ENCODE measurements at places on chromosomes 12 and 14.

DNA sequence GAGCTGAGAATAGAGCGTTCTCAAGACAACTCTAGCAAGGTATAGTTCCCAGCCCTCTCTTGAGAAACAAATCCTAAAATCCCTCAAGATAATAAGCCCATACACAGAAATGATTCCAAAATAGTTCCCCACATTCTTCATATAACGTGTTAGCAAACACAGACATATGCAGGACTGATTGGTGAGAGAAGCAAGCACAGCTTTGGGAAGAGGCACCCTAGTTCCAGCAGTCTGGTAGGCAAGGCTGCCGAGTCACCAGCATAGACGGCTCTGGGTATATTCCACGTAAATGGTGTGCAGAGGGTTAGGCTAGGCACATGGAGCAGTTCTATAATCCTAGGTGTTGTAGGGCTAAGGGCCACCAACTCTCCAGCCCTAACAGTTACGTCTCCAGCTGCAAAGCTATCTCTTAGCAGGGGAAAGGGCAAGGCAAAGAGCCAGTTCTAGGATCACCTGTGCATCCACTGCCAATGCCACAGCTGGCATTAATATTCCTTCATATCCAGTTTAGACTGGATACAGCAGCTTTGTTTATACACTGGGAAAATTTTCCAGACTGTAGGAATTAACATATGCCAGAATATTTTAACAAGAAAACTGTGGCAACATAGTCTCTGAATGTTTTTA is 52.9 kb downstream of the SH2B3 start:
- DNase-seq, result no peak

DNA sequence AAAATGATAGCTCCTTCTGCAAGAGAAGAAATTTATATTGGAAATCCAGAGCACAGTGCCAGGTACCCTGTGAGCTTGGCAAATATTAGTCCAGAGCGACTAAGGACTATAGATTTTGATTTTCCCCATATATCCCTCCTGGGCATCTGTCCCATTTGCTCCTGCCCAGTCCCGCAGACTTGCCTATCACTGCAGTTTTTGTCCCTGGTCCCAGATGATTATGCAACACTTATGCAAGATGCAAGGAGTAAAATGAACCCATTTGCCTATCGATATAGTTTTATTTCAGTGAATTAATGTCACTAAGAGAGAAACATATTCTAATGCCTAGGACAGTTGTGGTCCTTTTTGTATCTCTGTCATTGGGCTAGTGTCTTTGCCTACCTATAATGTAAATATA is 215.9 kb upstream of the BMP4 start:
- DNase-seq, result no peak

GRCh38 chr12:79351251-79351650 is 339.5 kb downstream of the PAWR start:
- no peak for DNase-seq

- no peak for DNase-seq
Measured at GRCh38 chr14:74527736-74528280, 34.2 kb downstream of the ISCA2 start.

DNA sequence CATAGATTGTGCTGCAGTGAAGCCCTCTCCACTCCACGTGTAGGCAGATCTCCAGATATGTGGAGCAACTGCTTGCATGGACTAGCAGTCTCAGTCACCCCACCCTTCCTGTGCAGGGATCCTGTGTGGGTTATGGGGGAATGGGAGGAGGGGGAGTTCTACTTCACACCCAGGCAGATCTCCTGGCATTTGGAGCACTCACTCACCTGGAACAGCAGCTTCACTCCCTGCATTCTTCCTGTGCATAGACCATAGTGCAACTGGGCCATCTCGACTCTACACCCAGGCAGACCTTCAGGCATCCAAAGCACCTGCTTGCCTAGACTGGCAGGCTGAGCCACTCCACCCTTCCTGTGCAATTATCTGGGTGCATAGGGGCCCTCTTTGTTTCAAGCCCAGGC is 96.0 kb upstream of the PCED1B start:
- no peak for DNase-seq

GRCh38 chr12:70948976-70949336 is 28.4 kb upstream of the PTPRR start:
- DNase-seq, result no peak

DNA sequence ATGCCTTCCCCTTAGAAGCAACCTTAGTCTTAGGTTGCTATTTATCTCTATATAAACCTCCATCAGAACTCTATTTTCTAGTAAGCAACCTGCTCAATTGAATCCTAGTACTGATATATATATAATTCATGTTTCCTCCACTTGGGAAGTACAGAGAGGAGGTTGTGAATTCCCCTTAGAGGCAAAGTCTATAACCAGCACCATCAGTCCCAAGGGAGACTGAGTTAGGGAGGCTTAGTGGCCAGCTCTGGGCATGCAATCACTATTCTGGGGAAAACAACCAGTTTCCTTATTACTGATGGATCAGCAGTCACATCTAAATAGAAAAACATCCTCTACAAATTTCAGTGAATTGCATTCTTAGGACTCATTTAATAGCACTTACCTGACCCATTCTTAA is 489.1 kb downstream of the RMST start:
- DNase-seq, result no peak

DNA sequence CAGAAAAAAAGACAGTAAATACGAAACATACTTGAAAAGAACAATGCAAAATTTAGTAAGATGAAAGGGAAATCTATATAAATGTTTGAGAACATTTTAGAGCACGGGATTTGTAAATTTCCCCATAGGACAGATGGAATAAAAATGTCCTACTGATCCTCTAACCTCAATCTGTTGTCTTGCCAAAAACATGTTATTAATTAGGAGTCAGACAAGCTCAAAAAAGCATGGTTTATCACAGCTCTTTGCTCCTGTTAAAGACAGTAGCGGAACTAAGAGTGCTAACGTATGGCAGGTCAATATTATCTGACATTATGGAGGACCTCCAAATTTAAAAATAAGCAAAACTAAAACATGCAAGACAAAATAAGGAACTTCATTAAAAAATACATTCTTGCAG is 12.9 kb downstream of the GMFB start:
- no peak for DNase-seq

DNA sequence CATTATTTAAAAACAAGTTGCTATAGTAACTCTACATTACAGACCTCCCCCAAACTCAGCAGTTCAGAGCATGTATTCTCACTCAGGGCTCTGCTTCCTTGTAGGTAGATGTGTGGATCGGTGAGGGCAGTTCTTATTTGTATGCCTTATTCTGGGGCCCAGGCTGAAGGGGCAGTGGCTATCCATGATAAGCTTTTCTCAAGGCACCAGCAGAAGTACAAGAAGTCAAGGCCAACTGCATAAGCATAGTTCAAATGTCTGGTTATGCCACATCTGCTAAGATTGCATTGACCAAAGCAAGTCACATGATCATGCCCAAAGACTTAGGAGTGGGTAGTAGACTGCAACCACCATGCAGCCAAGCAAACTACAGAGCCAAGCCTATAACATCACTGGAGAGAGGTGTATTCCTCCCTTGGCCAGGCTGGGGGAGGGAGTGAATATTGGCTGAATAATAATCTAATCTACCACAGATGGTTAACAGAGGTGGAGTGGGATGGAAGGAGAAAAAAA is 4.6 kb downstream of the PSEN1 start:
- no peak for DNase-seq

DNA sequence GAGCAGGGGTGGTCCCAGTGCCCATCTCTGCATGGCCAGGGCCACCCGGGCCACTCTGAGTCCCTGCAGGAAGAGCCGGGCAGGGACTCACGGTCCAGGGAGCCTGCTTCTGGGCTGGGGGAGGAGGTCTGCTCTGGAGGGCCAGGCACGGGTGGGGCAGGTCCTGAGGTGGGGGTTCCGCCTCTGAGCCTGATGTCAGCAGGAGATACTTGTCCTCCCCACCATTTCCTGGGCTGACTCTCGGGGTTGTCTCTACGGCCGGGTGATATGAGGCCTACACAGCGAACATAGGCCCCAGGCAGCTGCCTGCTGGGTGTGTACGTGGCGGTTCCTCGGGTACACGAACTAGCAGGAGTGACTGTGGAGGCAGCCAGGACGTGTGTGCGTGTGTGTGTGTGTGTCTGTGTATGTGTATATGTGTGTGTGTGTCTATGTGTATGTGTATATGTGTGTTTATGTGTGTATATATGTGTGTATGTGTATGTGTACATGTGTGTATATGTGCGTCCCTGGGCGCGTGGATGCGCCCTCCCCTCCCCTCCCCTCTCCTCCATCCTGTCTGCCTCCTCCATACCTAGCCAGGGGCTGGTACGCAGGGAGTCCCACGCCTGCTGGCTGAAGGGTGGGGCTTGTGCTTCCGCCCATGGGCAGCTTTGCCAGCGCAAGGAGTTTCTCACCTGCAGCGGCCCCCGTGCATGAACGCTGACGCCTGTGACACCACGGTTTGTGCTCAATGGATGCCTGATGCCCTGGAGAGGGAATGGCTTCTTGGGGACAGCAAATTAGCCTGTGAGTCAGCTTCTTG is 30.4 kb upstream of the TRAF3 start:
- DNase-seq, result no peak

GRCh38 chr14:81311141-81311540 is 89.0 kb downstream of the STON2 start:
- no peak for DNase-seq

DNA sequence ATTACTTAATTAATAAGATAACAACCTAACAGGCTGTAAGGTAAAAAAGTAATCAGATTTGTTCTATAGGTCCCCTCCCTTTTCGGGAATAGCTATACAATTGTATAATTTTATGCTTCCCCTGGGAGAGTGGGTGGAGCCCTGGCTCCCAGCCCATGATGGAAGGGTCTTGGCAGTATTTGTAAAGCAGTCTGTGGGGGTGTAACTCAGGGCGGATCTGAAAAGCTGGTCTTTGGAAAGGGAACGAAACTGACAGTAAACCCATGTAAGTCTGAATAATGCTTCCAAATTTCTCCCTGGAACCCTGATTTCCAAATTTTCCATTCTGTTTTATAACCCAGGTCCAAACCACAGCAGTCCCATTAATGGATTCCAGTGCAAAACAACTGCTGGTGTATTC is 110.4 kb downstream of the DAD1 start:
- DNase-seq, result no peak

DNA sequence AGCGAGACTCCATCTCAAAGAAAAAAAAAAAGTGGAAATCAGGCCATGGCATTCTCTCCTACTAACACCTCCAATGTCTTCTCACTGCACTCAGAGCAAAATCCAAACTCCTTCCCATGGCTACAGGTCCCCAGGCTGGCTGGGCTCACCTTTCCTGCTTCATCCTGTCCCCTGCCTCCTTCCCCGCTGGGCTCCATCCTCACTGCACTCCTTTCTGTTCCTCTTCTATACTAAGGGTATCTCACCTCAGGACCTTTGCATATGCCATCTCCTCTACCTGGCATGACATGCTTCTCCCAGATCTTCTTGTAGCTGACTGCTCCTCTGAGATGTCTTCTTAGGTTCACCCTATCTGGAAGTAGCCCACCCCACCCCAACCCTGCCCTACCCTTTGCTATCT is 111.1 kb downstream of the DPF3 start:
- DNase-seq, result no peak

DNA sequence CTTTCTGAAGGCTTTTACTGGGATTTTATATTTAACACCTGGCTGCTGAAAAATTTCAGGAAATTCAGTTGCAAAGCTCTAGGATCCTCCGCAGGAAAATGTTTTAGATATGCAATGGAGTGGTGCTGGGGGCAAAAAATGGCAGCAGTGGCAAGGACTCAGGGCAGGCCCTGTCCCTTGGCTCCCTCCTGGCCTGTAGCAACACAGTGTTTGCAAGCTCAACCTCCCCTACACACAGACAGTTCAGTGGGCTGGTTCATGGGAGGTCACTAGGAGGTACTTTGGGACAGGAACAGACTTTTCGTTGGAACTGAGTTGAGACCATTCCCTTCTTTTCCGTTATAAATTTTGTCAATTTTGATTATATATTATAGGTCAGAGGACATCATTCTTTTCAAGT is 270.4 kb downstream of the ADAMTS20 start:
- DNase-seq, result no peak

DNA sequence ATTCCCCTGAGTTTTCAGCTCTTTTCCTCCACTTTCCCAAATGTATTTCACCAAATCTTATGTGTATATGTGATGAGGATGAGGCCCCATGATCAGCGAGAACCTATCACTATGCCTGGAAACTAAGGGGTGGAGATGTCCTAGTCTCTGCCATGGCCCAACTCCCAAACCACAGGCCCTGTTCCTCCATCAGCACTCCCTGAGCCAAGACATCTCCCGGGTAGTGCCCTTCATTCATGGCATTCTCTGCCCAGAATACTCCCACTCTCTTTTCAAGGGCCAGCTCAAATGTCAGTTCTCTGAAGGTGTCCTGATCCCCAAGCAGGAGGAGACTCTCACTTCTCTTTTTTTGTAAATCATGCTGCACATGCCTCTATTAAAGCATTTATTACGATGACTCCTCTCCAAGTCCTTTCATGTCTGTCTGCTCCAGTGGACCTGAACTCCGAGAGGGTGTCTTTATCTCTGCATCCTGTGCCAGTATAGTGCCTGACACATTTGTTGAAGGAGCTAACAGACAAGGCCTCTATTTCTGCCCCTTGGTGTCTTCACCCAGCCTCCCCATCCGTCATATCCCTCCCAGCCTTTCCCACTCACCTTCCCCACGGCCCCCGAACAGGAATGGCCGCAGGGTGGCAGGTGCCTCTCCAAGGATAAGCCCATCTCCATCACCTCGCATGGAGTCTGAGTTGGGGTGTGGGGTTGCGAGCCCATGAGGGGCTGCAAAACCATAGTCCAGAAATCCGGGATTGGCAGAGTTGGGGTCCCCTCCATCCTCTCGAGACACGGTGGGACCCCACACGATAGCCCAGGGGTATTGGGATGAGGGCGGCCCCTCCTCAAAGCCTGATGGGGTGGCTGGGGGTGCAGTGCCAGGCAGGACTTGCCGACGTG is 3.7 kb downstream of the PIANP start:
- no peak for DNase-seq

GRCh38 chr14:37594971-37595808 is at the start of the genes FOXA1 and TTC6:
TSS of gene FOXA1 (minus strand) at chr14:37595249. CDS start at chr14:37594972, 277 bp downstream.
TSS of gene TTC6 (plus strand) at chr14:37595629. CDS start at chr14:37622065, 26,436 bp downstream.
- no peak for DNase-seq

GRCh38 chr12:62711631-62712241 is 223.2 kb downstream of the PPM1H start:
- DNase-seq, result no peak

GRCh38 chr12:57765003-57765697 is 1.7 kb downstream of the CYP27B1 start:
- DNase-seq, result no peak

- no peak for DNase-seq
Measured at GRCh38 chr12:111645433-111645832, 40.3 kb downstream of the BRAP start.

- DNase-seq, result no peak
Measured at GRCh38 chr12:103387385-103387784, 108.4 kb downstream of the C12orf42 start.

GRCh38 chr14:75650253-75651058 is 10.2 kb downstream of the ERG28 start:
- no peak for DNase-seq

DNA sequence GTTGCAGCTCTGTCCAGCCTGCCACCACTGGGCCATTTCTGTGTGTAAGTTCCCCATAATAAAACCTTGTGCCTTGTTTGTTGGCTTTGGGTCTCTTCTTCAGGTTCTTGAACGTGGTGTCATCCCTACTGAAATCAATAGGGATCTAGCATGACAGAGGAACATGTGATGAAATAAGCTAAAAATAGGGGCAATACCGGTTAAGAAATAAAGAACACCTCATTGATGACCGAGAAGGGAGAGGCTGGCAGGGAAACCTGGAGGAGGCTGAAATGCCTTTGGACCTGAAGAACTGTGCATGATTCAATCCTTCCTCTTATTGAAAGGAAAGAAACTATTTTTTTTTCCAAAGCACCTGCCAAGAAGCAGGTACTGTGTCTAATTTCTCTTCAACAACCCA is 172.3 kb downstream of the PPM1H start:
- no peak for DNase-seq

GRCh38 chr14:81655423-81656314 is 122.0 kb upstream of the SEL1L start:
- no peak for DNase-seq
